Omental fat pad (tissue), 4 donors: ENCODE measurements at places on chromosomes 5 and 9.

DNA sequence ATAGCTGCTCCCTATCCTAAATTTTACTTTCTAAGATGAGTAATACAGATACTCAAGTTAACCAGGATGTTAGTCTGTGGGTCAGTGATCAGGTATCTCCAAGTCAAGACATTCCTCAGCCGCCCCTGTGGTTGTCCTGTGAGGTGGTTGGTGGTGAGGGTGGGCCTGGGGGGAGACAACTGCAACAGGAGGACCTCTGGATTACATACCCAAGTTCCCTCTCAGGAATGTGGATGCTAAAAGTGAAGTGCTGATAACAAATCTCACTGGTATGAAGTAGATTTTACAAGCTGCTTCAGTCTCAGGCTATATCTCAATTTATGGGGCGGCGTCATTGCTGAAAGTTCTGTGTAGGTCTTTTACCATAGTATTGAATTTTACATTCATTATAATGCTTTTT, 38.3 kb downstream of the SLC1A3 start:
- DNase-seq = no peak

- DNase-seq = no peak
These were observed 419.5 kb upstream of the ACTBL2 start for GRCh38 chr5:57902095-57902494.

- no peak for DNase-seq
These were observed 61.6 kb upstream of the RPL26L1 start for GRCh38 chr5:172897481-172898217.

- no peak for DNase-seq
These were observed 101.5 kb downstream of the COL23A1 start for GRCh38 chr5:178488696-178489095.

- no peak for DNase-seq
These were observed at the start of gene AQP3 for GRCh38 chr9:33446946-33447798. Gene AQP3 (minus strand): TSS chr9:33447593. CDS start chr9:33447530, 63 bp downstream.

GRCh38 chr5:93247105-93247504, 333.9 kb downstream of the NR2F1-AS1 start:
- DNase-seq = no peak
